ENCODE measurements at places on chromosomes 6 and 20. TPM values are rescaled to one million over a fixed set of nuclear protein-coding genes. Genes with fewer than 3 reads are reported as not detected.

Gene NKAIN4
- total RNA-seq, result 2.7 TPM

DNA sequence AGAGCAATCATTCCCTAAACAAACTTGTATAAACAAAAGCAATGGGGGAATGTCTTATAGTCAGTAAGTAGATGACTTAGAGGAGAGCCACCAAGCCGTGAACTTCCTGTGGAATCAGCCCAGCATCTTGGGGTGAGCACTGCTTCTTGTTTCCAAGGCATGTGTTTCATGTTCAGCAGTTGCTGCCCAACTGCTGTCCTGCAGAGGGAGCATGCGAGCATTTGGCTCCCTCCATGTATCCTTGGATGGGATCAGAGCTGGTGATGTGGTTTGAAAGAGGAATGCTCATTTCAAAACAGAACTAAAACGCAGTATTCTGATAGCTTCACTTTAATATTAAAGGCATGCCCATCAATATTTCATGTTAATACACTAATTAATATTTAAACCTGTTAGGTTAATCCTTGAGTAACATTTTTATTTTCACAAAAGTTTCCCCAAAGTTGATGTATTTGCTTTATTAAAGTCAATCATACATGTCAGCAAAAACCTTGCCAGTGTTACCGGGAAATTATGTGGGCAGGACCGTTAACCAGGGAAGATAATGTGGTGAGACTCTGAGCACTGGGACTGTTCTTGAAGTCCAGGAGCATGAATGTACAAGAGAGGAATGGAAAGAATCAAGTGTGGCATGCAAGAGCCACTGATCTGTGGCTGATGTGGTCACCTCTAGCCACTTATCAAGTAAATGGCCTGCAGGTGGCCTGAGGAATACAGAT lies 172.1 kb upstream of the GGTLC1 start:
- H3K4me1 ChIP-seq, result no peaks in the 10 kb centered on the region
- no peak overlapping the region for H3K27ac ChIP-seq
- H3K27me3 ChIP-seq, result no peaks in the 10 kb centered on the region
- peak; percentile 59 for DNase-seq
- H3K4me3 ChIP-seq, result no peak overlapping the region

- no peaks in the 10 kb centered on the region for H3K27me3 ChIP-seq
- peak overlapping the region; percentile 40 for H3K27ac ChIP-seq
- H3K36me3 ChIP-seq, result no peaks in the 10 kb centered on the region
- peaks cover 11% of the 10 kb centered on the region for H3K4me1 ChIP-seq
- no peak overlapping the region for H3K4me3 ChIP-seq
- no peak for DNase-seq
Observed at GRCh38 chr6:35048031-35048613, 93.0 kb downstream of the TCP11 start.

- H3K4me1 ChIP-seq, result no peaks in the 10 kb centered on the region
- no peak for DNase-seq
- no peak overlapping the region for H3K27ac ChIP-seq
- H3K4me3 ChIP-seq, result no peak overlapping the region
- H3K36me3 ChIP-seq, result peaks cover 7% of the 10 kb centered on the region
Observed at GRCh38 chr6:167031082-167031709, 32.0 kb downstream of the CEP43 start.

DNA sequence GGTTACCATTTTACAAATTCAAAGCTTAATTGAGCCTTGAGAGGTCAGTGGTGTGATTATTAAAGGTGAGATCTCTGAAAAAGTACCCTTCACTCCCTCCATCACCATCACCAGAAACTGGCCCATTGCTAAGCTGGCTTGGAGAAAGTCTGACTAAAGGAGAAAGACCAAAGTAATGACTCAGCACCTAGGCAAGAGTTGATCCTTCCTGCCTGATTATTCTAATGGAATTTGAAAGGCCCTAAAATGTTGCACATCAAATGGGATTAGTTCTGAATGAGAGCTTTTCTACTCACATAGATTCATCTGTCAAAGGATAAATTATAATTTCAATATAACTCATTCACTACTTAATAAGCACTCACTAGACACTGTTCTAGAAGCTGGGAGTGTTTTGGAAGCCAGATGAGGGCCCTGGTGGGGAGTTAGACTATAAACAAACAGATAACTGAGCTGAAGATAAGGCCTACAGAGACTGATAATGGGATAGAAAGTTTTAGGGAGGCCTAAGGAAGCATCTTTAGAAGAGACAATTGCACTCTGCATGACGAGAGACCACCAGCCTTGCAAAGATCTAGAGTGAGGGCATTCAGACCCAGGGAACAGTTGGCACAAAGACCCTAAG lies 366.7 kb downstream of the SYNE1 start:
- H3K4me3 ChIP-seq, result no peak overlapping the region
- H3K27me3 ChIP-seq, result no peaks in the 10 kb centered on the region
- no peak overlapping the region for H3K27ac ChIP-seq
- no peak for DNase-seq
- peaks cover 30% of the 10 kb centered on the region for H3K4me1 ChIP-seq

- H3K27me3 ChIP-seq, result no peaks in the 10 kb centered on the region
- H3K36me3 ChIP-seq, result peaks cover 6% of the 10 kb centered on the region
- H3K27ac ChIP-seq, result peak overlapping the region; percentile 15
Observed at GRCh38 chr6:41934278-41935192, 7.1 kb downstream of the CCND3 start.

All from Caco-2 (cell line).